ENCODE measurements at places on chromosomes 11 and 22.

GRCh38 chr11:9905501-9905951 is 241.6 kb downstream of the SWAP70 start:
- no peak for DNase-seq

- peak; percentile 33 for DNase-seq
Observed at GRCh38 chr11:2444821-2445745, at the start of gene KCNQ1. TSS of gene KCNQ1 (plus strand) at chr11:2445008. CDS start at chr11:2445099, 91 bp downstream.

DNA sequence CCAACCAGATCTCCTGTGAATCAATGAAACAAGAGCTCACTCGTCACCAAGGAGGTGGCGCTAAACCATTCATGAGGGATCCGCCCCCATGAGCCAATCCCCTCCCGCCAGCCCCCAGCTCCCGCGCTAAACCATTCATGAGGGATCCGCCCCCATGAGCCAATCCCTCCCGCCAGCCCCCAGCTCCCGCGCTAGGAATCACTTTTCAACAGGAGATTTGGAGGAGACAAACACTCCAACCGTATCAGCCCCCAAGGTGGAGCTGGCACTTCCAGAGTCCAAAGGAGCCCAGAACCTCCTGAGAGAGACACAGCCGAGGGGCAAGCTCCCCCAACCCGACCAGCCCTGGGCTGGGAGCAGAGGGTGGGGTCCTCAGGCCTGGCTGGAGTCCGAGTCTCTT is 40.9 kb upstream of the PRR5 start:
- no peak for DNase-seq

GRCh38 chr22:36702842-36703215 is 723 bp downstream of the CACNG2 start:
- DNase-seq = no peak

- peak; percentile 36 for DNase-seq
Observed at GRCh38 chr11:94958121-94958696, 15.1 kb downstream of the CWC15 start.

- no peak for DNase-seq
Observed at GRCh38 chr11:45023065-45023365, 72.3 kb upstream of the TP53I11 start.

DNA sequence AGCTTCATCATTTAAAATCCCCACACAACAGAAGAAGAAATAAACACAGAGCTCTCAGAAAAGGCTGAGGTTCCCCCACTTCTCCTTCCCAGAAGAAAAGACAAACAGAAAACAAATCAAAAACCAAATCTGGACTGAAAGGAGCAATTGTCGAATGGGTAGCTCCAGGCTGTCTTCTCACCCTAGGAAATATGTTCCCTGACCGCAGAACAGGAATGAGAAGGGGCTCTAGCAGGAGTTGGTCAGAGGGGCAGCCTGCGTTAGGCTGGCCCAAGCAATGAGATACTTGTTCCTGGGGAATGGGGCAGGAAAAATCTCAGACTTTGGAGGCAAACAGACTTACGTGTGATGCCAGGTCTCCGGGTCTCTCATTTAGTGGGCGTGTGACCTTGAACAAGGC is 562.6 kb upstream of the CADM1 start:
- DNase-seq = no peak

DNA sequence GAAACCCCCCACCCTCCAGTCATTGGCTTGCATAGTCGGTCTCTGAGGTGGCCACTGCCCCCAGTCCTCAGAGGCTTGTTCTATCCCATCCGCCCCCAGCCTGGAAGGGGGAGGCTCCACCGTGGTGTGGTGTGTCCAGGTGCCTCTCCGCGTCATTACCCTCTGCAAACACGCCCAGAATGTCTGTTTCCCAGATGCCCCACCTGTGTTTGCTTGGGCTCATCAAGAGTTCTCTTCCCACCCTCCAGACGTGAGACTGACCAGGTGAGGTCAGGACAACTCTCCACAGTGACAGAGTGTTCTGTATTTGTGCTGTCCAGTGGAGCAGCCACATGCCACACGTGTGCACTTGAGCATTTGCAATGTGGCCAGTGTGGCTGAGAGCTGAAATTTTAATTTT is 24.9 kb downstream of the LRRC10B start:
- DNase-seq = no peak

GRCh38 chr11:129075757-129076156 is 116.4 kb downstream of the ARHGAP32 start:
- no peak for DNase-seq

DNA sequence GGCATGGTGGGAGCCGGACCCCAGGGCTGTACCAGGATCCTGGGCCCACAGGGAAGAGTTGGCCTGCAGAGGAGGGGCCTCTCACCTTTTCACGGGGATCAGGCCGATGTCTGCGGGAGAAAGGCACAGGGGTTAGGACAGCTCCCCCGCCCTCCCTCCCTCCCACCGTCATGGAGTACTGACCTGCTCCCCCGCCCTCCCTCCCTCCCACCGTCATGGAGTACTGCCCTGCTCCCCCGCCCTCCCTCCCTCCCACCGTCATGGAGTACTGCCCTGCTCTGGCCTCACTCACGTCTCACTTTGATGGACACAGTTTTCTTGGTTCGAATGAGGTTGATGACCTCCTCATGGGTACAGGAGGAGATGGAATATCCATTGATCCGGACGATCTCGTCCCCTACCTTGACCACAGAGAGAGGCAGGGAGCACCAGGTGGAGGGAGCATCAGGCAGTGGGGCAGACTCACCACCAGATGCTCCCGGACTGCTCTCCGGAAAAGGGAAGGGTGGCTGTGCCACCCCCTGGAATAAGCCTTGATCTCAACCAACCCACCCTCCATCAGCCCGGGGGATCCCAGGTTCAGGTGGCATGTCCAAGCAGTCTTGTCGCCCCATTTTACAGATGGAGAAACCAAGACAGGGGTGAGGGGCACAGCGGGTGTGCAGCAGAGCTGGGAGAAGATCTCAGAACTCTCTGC is 17.1 kb downstream of the USH1C start:
- DNase-seq = no peak

- no peak for DNase-seq
Observed at GRCh38 chr11:70528046-70528793, 129.9 kb downstream of the CTTN start.

GRCh38 chr11:2131371-2132236 is 7.6 kb downstream of the IGF2 start:
- DNase-seq = no peak

GRCh38 chr11:14500181-14500651 is 605 bp upstream of the COPB1 start:
- DNase-seq = peak; percentile 67

DNA sequence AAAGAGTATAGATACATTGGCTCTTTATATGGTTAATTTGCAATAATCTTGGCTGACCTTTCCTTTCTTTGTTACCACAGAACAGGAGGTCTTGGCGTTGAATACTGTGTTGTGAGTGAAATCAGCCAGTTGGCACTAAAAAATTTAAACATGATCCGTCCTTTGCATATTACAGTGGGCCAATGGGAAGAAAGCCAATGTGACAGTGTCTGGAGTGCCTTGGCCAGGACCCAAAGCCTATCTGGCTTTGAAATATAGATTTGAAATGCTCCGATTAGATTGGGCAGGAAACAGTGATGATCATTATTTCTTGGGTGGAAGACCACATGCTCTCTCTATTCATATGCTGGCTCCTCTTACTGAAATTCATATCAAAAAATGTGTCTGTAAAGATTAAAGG is 339.6 kb upstream of the ANO3 start:
- no peak for DNase-seq

DNA sequence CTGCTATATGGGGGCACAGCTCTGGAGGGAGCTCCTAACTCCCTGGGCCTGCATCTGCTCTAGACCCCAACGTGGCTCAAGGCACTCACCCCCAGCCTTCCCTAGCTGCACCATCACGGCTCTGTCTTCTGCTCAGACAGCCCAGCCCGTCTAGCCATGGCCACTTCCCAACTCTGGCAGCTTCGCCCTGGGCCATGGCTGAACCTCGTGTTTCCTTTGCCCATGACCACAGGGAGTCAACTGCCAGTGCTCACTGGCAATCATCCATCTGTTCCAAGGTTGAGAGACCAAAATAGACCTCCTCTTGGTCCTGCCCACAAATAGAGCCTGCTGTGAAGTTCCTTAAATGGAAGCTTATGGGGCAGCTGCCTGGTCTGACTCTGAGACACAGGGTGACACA is 5.4 kb downstream of the LMO1 start:
- DNase-seq = peak; percentile 40

- DNase-seq = no peak
Observed at GRCh38 chr11:116042146-116042545, 537.9 kb upstream of the CADM1 start.

DNA sequence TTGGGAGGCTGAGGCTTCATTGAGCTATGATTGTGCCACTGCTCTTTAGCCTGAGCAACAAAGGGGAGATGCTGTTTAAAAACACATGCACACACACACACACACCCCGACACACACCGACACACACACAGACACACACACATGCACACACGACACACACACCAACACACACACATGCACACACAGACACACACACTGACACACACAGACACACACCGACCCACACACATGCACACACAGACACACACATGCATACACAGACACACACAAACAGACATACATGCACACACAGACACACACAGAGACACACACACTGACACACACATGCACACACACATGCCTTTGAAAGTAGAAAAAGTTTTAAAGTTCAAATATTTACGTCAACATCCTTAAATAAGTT is 5.5 kb upstream of the LTO1 start:
- no peak for DNase-seq

DNA sequence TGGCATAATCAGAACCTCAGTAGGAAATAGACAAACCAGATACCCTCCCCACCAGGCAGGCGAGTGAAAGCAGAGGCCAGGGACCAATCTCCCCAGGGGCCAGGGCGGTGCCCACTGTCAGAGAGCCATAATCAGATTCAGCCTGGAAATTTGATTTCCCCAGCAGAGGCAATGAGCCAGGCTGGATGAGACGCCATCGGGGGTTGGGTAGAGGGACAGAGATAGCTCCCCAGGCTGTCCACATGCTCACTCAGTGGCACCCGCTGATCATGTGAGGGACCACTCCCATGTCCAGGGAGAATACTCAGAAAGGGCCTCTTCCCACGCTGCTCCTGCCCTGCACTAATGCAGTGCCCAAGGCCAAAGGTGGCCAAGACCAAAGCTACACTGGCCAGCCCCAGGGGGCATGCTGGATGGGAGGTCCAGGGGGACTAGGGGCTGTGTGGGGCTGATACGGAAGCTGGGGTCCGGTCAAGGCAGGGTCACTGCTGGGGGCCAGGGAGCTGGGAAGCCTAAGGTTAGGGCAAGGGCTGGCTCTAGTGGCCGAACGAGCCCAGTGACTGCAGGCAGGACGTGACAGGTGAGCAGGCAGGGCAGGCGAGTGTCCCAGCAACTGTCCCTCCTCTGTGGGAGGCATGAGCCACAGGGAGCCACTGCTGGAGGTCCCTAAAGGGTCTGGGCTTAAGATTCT is 19.8 kb downstream of the ARVCF start:
- DNase-seq = no peak

- DNase-seq = peak; percentile 56
Observed at GRCh38 chr22:45008751-45009605, 827 bp downstream of the PHF21B start.

DNA sequence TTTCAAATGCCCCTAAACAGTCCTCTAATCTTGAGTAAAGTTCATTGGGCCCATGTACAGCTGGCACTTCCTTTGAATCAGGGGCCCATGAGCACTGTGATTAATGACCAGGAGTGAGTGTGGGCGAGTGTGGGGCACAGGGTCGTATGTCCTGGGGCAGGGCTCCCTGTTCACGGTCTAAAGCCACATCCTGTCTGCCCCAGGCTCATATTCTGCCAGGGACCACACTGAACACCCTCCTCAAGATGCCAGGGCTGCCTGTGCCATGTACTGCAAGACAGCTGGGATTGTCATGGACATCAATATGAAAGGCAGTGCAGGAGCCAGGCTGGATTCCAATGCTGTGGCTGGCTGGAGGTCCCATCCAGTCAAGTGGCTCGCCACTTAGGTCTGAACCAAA is 130.5 kb downstream of the KIRREL3 start:
- peak; percentile 5 for DNase-seq

GRCh38 chr22:32722441-32722840 is 79.1 kb upstream of the TIMP3 start:
- no peak for DNase-seq

- no peak for DNase-seq
Observed at GRCh38 chr11:12417691-12418611, 40.6 kb downstream of the PARVA start.

GRCh38 chr11:110323786-110324185 is 27.4 kb upstream of the RDX start:
- DNase-seq = no peak

- no peak for DNase-seq
Observed at GRCh38 chr11:30342736-30343166, 19.8 kb downstream of the ARL14EP start.

DNA sequence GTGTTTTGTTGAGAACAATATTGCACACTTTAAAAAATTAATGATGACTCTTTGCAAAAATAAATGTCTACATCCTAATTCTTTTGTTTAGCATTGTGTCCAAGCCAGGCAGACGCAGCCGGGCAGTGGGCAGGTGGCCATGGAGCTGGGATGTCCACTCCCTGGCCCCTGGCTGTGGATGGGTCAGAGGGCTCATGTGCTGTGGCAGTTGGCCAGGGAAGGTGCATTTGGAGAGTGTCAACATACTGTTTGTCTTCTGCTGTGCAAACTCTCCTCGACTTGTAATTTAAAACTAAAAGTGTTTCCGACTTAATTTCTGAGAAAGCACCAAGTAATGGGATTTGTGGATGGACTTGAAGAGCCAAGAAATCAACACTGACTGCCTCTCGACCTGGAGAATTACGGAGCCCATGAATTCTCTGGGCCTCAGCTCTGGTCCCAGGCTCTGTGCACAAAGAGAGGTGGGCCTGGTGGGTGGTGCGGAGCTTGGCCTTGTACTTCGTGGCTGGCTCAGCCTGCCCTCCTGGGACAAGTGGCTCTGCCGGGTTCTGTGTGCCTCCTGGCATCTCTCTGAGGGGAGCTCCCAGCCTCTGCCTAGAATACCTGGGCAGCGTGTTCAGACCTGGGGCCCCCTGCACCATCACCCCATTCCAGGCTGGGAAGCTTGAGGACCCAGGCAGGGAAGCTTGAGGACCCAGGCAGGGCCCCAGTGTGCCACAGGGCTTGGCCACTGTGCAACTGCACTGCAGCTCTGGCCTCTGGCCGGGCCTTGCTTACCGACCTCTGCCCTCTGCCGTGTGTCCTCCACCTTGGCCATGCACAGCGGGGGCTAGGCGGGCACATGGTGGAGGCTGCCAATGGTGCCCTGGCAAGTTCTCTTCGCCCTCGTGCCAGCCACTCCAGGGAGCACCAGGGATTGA is 46.4 kb downstream of the RTN4R start:
- no peak for DNase-seq

GRCh38 chr11:18566406-18566805 is 22.1 kb downstream of the UEVLD start:
- no peak for DNase-seq
